T47D (cell line): ENCODE measurements at places on chromosomes 6 and 20.

DNA sequence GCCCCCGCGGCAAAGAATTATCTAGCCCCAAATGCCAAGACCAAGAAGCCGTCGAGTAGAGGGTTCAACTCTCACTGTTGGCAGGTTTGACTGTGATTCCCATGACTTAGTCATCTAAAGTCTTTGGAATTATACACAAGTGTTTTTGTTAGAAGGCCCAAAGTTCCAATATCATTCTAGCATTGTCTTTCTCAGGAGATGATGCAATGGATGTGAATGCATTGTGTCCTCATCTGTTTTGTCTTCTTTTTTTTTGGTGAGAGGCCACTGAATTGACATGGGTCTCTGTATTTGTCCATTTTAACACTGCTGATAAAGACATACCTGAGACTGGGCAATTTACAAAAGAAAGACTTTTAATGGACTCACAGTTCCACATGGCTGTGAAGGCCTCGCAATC, 290.5 kb upstream of the ZFP64 start:
- DNase-seq: no peak

GRCh38 chr6:134457941-134458340, 140.0 kb upstream of the SGK1 start:
- no peak for DNase-seq

DNA sequence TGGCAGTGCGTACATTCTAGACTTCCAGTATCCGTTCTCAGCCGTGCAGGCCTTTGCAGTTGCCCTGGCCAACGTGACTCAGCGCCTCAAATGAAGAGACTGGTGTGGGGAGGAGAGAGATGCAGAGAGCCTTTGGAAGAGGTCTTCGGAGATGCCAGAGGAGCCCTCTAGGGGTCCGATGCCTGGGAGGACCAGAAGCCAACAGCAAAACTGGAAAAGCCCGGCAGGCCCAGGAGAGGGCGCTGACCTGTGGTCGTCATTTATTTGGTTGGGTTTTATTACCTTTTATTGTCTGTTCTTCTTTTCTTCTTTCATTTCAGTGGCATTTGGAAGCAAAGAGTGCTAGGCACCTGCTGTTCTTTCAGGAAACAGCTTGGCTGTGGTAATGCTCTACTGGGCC, 53.3 kb upstream of the TMEM181 start:
- no peak for DNase-seq

- no peak for DNase-seq
Observed at GRCh38 chr6:147700436-147701209, 192.1 kb downstream of the SAMD5 start.

- DNase-seq: no peak
Observed at GRCh38 chr20:63395723-63396122, 34.6 kb upstream of the CHRNA4 start.

DNA sequence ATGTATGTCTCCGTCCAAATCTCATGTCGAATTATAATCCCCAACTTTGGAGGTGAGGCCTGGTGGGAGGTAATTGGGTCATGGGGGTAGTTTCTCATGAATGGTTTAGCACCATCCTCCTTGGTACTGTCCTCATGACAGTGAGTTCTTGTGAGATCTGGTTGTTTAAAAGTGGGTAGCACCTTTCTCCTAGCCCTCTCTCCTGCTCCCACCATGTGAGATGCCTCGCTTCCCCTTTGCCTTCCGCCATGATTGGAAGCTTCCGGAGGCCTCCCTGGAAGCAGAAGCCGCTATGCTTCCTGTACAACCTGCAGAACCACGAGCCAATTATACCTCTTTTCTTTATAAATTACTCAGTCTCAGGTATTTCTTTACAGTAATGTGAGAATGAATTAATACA, 123.1 kb downstream of the FYN start:
- DNase-seq: no peak

- peak; percentile 19 for DNase-seq
Observed at GRCh38 chr20:56004007-56004406, 1.3 kb downstream of the CBLN4 start.

DNA sequence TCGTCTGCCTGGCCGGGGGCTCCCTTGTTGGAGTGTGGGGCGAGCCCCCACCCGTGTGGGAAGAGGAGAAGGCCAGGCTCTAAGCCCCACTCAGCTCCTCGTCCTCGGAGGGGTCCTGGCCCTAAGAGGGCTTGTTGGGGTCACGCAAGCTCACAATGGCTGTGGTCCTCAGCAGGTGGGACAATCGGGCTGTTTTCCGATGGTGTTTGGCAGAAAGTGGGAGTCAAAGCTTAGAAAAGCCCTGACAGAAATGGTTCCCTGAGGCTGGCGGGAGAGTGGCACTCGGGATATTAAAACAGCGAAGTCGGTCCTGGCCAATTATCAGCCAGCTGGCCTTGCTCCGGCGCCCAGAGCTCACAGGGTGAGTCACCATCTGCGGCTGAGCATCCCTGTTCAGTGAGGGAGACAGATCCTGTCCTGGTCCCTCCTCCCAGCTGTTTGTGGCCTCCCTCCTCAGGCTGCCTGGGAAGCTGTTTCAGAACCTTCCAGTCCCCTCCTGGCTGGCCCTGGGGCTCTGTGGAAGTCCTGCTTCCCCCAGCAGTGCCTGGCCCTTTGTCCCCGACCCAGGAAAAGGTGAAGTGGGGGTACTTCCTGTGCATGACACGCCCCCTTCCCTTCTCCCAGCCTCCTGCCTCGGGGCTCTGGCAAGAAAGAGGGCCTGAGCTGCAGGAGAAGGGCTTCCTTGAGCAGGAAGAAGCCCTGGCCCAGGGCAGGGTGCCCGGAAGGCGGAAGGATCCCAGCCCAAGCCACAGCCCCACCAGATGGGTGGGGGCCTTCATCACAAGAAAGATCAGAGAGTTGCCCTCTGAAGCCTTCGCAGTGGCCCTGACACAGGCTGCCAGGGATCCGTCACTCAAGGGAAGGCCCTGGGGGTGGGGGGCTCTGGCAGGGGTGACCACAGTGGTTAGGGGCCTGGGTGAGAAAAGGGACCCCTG, 53.6 kb upstream of the BHLHE23 start:
- DNase-seq: no peak

- DNase-seq: no peak
Observed at GRCh38 chr6:29710281-29710941, 12.8 kb upstream of the HLA-F start.

GRCh38 chr6:40358473-40359460, 228.4 kb downstream of the LRFN2 start:
- peak; percentile 16 for DNase-seq

DNA sequence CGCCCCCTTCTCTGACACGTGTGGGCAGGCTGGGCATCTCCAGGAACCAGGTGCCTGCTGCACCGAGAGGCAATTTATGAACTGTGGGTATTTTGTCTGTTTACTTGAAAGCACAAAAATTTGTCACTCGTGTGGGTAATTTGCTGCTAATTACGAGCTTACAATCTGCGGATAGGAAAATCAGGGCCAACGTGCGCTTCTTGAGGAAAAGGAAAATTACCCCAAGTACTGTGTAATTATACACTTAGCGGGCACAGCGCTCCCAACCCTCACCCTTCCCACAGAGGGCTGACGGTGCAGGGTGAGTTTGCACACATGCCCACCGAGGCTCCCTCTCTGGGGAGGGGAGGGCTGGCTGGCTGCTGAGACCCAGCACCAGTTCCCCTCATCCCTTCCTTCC, 25.3 kb upstream of the MDGA1 start:
- DNase-seq: no peak

GRCh38 chr6:142378138-142378875, 76.5 kb downstream of the ADGRG6 start:
- no peak for DNase-seq

DNA sequence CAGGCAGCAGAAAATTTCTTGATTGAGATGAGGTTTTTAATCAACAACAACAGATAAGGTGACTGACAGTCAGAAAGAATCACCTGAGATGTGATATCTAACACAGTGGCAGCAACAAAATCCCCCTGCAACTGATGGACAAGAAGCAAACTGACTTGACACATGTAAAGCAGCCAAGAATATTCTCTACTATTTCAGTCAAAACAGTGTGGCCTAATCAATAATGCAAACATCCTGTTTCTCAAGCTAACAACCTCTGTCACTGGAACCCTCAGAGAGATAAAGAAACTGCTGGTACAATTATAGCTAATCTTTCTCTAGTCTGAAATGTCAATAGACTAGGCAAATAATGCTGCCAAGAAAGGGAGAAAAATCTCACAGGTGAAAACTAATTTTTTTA, 4.6 kb upstream of the CGA start:
- DNase-seq: no peak
